Stimulated activated CD8-positive, alpha-beta memory T cell treated with anti-CD3 and anti-CD28 coated beads, Interleukin-4, amount 100 ng/mL, for 48 hours (primary cell): ENCODE measurements at places on chromosomes 13 and 19.

GRCh38 chr19:46907880-46908279, 47.1 kb downstream of the ARHGAP35 start:
- no peak for DNase-seq

- no peak for DNase-seq
Observed at GRCh38 chr19:44640518-44640917, 3.2 kb upstream of the PVR start.

DNA sequence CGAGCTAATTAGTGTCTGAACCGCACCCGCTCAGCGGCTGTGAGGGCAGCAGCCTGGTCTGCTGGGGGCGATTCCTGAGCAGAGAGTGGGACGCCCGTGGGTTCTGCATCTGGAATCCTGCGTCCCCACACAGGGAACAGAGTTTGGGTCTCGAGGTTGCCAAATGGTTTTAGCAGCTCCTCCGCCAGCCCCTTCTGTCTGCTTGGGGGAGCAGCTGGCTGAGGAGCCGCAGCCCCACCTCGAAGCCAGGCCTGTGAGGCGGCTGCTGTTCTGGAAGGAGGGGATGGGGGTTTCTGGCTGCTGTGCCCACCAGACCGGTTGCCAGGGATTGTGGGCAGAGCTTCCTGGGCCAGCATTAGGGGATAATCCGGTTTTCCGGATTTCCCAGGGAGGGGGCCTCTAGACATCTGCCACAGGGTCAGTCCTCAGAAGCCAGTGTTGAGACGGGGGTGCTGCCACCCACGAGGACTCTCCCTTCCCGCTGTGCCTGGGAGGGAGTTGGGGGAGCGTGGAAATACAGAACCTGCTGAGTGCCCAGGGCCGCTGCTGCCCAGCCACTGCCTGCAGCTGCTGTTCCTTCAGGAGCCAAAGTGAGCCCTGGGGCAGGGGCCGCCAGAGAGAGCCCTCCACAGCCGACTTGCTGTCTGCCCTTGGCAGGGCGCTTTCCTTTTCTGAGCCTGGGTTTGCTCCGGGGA, 2.0 kb downstream of the CDC34 start:
- no peak for DNase-seq

GRCh38 chr13:24007979-24008620, 110.8 kb upstream of the C1QTNF9B start:
- DNase-seq = no peak

GRCh38 chr19:38516802-38517201, 83.3 kb downstream of the RYR1 start:
- no peak for DNase-seq

GRCh38 chr13:49495783-49496762, at the start of gene PHF11:
TSS of gene PHF11 (plus strand) at chr13:49495953. CDS start at chr13:49496002, 49 bp downstream.
- peak; percentile 88 for DNase-seq

GRCh38 chr19:38617764-38618589, at the start of gene MAP4K1:
TSS of gene MAP4K1 (minus strand) at chr19:38617953. CDS start at chr19:38617895, 58 bp downstream.
- DNase-seq = peak; percentile 80

GRCh38 chr13:24267274-24267673, 42.1 kb upstream of the C1QTNF9 start:
- DNase-seq = no peak

DNA sequence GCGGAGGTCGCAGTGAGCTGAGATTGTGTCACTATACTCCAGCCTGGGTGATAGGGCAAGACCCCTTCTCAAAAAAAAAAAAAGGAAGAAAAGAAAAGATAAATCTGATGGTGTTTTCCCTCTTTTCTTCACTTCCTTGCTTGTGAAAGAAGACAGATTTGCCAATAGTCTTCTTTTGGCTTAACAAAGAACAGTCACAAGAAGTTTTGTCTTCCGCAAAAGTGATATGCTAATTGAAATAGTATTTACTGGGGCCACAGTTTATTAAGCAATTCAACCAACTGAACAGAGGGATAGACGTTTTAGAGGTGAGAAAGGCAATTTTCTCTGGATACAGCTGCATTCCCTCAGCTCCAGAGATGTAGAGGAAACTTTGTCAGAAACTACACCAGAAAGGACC, 22.9 kb upstream of the PLAUR start:
- no peak for DNase-seq

DNA sequence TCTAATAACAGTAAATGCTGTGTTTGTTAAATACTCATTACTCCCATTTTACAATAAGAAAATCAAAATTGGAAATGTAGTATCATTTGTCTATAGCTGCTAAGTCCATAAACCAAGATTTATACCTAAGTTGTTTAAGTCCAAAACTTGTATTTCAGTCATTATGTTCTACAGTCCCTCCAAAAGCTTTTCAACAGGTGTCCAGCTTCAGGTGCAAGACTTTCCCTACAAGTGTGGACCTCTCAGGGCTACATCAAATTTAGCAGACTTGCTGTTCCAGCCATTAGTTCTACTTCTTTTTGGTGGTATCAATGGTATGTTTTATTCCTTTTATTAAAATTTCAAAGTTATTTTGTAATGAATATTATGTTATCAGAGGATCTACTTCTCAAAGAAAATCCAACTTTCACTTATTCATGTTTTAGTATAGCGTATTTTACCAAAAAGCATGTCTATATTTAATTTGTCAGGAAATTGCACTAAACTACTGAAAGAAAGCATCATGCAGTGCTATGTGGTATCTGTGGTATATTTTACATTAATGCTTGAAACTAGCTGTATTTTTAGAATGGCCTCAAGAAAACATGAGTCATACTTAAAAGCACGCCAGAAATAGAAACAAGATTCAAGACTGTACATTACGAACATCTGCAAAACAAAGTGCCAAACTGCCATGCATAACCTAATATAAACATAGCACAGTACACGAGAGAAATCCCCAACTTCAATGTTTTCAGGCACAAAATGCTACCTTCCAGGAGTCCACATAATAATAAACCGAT, 44.5 kb downstream of the VWA8 start:
- no peak for DNase-seq

DNA sequence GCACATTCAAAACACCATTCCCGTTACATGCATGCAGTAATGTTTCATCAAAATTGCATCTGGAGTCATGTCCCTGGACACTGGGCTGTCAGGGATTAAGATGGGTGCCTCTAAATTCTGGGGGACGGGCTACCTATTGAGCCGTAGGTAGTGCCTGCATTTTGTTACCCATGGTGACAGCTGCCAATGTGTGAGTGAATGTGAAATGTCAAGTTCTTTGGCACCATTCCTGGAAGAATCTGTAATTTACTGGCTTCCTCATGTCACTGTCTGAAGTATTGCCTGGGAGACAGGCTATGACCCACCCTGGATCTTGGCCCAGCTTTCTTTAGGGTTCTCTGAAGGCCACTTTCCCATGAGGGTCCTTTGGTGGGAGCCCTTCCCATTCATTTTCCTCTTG, 266.1 kb downstream of the TSHZ3 start:
- DNase-seq = no peak

DNA sequence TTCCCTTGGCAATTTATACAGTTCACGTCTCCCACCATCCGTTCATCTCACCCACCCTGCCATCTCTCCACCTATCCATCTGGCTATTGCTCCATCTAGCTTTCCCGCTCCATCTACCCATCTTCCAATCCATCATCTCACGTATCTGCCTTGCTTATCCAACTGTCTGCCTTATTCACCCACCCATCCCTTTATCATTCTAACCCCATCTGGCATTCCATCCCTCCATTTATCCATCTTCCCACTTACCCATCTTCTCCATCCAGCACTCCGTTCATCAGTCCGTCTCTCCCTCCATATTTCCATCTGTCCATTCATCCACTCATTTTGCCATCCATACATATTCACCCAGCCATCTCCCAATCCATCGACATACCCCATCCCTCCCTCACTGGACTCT, 10.0 kb downstream of the RPS16 start:
- no peak for DNase-seq
